ENCODE measurements at places on chromosomes 1 and 21.

DNA sequence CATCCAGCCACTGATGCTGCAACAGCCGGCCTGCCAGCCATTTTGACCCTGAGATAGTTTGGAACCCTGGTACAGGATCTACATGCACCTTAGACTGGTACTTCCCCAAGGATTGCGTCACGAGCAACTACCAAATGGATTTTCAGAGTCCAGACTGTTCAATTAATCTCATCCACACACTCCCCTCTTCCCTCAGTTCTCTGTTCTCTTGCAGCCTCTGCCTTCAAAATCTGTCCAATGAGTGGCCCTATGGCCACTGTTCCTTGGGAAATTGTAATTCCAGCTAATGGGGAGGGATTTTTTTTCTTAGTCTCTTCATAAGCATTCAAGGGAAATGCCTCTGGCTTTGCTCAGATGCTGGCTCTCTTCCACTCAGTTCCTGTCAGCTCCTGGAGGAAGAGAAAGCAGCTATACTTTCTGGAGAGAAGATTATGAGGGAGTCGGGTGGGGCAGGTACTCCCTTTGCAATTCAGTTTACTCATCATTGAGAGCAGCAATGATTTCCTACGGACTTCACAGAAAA is 19.8 kb upstream of the UAP1 start:
- peak; percentile 99 for DNase-seq

DNA sequence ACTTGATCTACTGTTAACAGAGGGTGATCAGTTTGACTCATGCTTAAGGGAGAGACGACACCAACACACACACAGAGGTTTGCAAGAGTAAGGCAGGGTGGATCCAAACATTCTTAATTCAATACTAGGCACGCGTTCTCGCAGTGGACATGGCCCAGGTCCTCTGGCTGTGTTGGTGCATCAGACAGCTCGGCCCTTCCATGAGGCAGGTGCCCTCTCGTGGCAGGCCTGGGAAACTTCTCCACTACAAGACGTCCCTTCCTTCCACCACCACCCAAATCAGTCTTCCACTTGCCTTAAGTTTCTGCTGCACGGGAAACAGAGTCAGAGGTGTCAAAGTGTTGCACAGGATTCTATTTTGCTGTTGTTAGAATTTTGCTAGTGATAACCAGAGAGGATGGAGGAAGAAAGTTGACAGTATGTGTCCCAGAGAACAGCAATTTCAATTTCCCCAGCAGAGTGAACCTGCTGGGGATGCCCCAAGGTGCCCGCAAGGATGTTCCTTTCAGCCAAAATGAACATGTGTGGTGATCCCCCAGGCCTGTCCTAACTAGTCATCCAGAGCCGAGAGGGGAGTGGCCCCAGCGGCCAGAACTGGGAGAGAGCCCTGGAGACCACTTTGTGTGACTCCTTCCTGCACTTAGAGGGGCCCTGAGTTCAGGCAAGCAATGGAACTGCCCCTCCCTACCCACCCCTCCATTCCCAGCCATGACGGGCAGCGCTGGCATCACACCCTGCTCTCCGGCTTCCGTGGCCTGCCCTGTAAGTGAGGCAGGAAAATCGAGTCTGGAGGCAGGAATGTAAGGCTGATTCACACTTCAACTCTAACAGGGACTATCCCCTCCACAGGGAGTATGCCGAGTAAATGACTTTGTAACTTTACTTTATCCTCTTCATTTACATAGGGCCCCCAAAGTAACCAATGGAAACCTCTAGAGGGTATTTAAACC is 34.8 kb downstream of the MX1 start:
- DNase-seq: peak; percentile 75

DNA sequence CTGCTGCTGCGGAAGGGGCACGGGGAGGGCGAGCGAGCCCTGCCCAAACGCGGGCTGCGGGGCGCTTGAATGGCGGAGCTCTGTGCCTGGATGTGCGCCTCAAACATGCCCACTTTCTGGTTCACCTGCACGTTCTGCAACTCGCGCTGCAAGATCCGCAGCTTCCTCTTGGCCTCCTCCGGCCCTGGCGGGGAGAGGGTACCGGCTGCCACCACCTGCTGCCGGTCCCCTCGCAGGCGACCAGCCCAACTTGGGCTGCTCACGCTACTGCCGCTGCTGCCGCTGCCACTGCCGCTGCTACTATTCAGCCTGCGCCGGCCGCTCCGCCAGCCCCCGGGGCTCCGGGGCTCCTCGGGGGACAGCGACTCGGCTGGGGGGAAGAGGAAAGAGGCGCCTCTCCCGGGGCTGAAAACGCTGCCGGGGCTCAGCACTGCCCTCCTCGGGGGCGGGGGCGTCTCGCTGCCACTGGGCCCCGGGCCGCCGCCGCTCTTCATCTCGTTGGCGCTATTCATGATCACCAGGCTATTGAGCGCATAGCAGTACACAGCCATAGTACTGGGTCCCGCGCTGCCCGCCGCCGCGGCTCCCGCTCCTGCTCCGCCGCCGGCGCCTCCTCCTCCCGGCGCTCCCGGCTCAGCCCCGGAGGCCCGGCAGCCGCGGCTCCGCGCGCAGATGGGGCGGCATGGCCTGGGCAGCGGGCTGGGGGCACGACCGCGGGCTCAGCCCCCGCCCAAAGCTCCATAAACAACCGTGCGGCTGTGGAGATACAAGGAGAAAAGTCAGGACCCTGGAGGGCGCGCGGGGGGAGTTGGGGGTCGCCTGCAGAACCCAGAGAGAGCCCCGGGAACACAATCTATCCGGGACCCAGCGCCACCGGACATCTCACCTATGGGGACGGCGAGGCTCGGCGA is 1.9 kb downstream of the ITPKB start:
- DNase-seq: peak; percentile 49

- no peak for DNase-seq
These were observed 5.3 kb downstream of the LUZP1 start for GRCh38 chr1:23163395-23163794.

- no peak for DNase-seq
These were observed 21.6 kb upstream of the RCOR3 start for GRCh38 chr1:211237579-211237978.

DNA sequence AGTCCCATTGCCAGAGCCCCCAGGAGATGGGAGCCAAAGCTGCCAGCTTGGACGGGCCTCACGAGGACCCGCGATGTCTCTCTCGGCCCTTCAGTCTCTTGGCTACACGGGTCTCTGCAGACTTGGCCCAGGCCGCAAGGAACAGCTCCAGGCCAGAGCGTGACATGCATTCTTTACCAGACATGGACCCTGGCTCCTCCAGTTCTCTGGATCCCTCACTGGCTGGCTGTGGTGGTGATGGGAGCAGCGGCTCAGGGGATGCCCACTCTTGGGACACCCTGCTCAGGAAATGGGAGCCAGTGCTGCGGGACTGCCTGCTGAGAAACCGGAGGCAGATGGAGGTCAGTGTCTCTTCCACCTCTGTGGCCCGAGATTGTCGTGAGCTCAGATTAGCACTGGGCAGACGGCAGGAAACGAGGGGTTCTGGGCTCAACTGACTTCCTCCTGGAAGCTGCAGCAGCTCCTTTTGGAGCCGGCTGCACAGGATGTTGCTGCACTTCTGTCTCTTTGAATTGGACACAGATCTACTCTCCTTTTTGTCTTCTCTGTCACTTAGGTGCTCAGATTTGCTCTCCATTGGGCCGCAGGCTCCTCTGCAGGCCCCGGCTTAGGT is 68.0 kb downstream of the DISC1 start:
- DNase-seq: no peak

DNA sequence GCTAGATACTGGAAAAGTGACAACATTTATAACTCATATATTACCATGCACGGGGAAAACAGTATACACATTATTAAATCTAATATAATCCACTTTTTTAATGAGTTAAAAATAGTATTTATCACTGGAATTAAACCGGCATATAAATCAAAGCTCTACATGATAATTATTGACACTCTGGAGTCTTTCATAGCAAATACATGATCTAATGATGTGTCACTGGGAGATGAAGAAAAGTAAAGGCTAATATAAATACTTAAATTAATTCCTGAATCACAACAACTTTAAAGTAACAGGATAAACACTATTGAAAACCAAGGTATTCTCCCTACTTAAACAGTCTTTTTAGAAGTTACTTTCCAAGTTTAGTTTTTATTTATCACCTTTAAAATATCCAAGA is 52.4 kb upstream of the ASPM start:
- DNase-seq: no peak

DNA sequence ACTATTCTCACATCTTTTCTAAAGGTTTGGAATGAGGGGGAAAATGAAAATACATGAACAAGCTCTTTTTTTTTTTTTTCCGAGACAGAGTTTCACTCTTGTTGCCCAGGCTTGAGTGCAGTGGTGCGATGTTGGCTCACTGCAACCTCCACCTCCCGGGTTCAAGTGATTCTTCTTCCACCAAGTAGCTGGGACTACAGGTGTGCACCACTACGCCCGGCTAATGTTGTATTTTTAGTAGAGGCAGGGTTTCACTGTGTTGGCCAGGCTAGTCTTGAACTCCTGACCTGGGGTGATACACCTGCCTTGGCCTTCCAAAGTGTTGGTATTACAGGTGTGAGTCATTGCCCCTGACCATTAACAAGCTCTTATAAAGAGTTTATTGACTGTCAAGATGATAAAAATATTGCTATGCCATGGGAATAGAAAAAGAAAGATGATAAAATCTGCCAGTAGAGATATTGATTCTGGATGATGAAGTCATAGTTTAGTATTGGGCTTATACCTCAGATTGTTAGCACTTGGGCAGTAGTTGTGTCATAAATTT is 36.6 kb downstream of the INKA2 start:
- no peak for DNase-seq

DNA sequence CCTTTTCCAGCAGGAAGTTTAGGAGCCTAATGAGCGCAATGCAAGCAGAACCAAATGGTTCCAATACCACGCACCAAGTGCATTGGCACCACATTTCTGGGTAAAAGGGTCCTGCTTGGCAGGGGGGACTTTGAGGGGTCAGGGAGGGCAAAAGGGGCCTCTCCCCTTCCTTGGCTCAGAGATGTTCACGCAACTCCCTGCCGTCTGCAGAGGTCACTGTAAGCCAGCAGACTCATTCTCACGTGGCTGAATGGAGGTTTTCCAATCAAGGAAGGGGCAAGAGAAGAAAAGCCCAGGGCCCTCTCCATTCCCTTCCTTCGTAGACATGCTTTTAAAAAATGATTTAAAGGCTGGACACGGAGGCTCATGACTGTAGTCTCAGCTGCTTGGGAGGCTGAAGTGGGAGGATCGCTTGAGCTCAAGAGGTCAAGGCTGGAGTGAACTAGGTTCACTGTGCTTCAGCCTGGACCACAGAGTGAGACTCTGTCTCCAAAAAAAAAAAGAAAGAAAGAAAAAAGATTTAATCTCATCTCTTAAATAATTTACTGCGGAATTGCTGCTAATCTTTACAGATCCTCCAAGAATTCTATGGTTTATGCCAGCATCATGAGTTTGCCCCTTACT is 80.3 kb downstream of the RUNX3 start:
- no peak for DNase-seq

- no peak for DNase-seq
These were observed 54.2 kb downstream of the JAK1 start for GRCh38 chr1:64912191-64912590.

GRCh38 chr1:101236516-101237228 is at the start of gene S1PR1:
Gene S1PR1, plus strand, starts transcription at chr1:101237019. Its CDS starts 1,966 bp downstream, at chr1:101238985.
- peak; percentile 76 for DNase-seq

- DNase-seq: no peak
These were observed 299.6 kb upstream of the NCAM2 start for GRCh38 chr21:20698585-20698984.

- DNase-seq: no peak
These were observed 58.4 kb downstream of the S1PR1 start for GRCh38 chr1:101295209-101295608.

DNA sequence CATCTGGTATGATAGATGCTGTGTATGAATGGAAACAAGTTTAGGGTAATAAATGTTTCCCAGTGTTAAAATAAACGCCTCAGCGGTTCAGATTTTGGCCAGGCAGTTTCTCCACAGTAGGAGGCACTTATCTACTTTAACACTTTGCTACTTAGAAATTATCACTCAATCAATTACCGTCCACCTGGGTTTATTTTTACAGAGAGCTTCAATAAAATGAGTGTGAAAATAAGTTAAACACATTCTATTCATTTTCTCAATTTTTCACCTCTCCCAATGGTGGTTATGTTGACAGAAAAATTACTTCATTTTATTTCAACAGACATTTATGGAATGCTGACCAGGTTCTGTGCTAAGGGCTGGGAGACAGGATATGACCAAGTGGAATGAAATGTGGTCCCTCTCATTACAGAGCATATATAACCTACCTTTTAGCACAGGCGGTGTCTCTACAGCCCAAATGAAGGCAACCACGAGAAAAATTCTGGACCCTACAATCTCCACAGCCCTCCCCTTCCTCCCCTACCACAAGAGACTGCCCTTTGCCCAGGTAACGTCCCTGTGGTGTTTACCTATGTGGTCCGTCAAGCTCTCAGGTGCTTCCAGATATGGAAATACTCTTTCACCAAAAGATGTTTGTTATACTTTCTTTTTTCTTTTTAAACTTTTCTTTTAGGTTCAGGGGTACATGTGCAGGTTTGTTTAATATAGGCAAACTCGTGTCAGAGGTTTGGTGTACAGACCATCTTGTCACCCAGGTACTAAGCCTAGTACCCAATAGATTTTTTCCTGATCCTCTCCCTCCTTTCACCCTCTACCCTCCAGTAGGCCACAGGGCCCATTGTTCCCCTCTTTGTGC is 105.5 kb downstream of the HLCS start:
- peak; percentile 85 for DNase-seq

DNA sequence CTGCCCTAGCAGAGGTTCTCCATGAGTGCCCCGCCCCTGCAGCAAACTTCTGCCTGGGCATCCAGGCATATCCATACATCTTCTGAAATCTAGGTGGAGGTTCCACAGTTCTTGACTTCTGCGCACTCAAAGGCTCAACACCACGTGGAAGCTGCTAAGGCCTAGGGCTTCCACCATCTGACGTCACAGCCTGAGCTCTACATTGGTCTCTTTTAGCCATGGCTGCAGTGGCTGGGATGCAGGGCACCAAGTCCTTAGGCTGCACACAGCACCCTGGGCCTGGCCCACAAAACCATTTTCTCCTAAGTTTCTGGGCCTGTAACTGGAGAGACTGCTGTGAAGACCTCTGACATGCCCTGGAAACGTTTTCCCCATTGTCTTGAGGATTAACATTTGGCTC is 272.6 kb upstream of the PLXNA2 start:
- no peak for DNase-seq

- DNase-seq: no peak
These were observed 8.4 kb upstream of the SNX7 start for GRCh38 chr1:98653123-98653522.

GRCh38 chr1:187203257-187203656 is 374.5 kb downstream of the PLA2G4A start:
- DNase-seq: peak; percentile 52
